ENCODE measurements at places on chromosomes 3 and 15. TPM values are rescaled to one million over a fixed set of nuclear protein-coding genes. Genes with fewer than 3 reads are reported as not detected.

DNA sequence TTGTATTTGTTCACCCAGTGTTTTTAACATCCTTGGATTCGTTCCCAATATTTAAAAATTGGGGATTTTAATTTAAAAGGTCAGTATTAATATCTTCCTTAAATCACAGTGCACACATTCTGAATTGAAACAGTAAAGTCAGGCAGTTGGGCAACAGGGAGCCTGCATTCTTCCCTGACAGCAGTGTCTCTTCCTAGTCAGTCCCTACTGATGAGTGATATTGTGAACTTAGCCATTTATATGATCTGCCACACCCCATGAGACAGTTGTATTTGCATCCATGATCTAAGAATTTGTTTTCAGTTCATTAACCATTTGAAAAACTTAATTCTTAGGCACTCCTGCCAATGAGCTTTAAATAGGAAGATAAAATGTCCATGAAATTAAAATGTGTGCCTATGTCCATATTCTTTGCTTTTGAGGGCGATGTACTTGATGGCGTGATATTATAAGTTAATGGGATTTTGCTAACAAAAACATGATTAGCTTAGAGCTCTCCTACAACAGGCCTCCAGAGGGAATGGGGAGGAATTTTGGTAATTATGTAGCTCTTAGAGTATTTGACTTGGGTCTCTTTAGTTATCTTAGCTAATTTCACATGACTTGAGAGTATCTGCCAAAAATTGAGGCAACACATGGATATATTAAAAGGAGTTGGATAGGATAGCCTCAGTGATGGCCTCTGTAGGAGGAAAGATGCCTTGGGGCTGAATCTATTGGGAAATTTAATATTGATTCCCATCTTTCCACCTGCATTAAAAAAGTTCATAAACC, 219.3 kb downstream of the PTPRG start:
- no peak for DNase-seq

GRCh38 chr3:9168241-9168741, 81.2 kb downstream of the SRGAP3 start:
- no peak for DNase-seq

DNA sequence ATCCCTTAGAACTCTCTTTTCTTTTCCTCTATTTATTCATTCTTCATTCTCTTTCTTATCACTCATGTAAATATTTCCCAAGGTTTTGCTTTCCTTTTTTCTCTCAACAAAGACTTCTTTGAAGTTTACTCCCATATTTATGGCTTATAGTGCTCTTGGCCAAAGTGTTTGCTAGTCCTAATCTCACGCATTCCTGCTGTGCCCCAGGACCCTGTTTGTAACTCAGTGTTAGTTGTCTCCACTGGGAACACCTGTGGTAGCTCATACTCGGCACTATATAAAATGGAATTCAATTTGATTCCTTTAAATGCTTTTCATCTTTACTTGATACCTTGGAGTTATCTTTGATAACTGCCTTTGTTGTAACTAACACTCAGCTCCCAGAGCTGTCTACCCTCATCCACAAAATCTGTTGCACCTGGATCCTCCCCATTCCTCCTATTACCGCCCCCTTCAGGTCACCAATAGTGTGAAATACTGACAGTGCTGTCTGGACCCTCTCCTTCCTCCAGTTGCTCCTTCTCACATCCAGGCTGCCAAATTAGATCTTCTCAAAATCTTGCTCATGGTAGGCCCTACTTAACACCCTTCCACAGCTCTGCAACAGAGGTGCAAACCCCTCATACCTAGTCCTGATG, 76.8 kb downstream of the TIGIT start:
- DNase-seq, result no peak

- no peak for DNase-seq
These were observed 5.9 kb upstream of the EBLN2 start for GRCh38 chr3:73055583-73055982.

DNA sequence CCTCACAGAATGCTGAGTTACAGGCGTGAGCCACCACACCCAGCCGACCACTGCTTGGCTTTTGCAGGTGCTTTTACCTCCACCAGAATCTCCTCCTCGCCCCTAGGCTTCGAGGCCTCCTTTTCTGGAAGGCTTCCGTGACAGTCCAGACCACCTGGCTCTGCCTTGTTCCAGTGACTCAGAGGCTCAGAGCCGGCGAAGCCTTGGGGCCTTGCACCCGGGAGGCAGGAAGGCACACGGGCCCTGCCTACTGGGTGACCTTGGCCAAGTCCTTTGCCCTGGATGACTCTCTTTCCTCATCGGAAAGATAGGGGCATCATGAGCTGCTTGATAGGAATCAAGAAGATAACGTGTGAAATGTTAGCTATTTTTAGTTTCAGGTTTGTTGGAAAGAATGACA, 31.3 kb upstream of the FURIN start:
- DNase-seq, result no peak

- DNase-seq, result no peak
These were observed 129.5 kb downstream of the ATP8B4 start for GRCh38 chr15:49989498-49989897.

The POLQ gene
- polyA plus RNA-seq, result 0.11 TPM

DNA sequence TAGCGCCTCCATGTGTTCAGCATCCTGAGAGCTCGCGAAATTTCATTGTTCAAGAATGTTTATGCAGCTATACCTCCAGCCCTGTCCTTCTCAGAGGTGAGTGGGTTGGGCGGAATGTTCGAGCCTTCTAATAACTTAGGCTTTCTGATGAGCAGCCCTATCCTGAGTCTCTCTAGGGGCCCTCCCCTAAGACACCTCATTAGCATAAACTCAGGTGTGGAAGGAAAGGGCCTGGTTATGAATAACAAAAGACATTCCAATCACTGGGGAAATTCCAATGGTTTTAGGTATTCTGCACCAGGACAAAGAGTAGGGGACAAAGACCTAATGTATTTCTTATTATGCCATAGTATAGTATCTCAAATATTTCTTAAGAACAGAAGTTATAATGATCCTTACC, 138.1 kb upstream of the PDZRN3 start:
- no peak for DNase-seq

GRCh38 chr3:90241481-90241880, 1134.1 kb downstream of the EPHA3 start:
- no peak for DNase-seq

GRCh38 chr3:50581459-50581842, 12.1 kb downstream of the HEMK1 start:
- no peak for DNase-seq

The DPPA2 gene
- not detected for polyA plus RNA-seq

DNA sequence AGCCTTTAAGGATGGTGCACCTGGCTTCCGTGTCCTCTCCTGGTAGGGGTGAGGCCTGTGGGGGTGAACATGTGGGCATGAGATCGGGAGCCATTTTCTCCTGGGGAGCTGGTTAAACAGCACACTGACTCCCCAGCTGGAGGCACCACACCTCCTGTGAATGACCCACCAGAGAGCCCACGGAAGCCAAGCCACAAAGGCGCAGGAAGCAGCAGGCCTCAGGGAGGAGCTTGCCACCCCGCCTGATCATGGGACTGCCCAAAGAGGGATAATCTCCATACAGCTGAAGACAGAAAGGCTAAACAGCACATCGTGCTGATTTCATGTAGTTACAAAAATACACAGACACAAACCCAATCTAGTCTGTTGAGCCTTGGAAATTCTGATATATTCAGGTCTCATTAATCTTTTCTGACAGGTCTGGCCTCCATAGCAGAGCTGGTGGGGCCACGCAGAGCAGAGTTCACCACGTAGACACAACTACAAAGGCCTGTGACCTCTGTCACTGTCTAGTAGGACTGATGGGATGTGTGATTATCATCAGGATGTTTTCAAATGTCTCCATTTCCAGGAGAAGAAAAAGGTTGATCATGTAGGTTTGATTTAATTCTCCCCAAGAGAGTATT, 75.2 kb downstream of the DUT start:
- DNase-seq, result no peak

- DNase-seq, result no peak
These were observed 59.3 kb downstream of the RYR3 start for GRCh38 chr15:33369941-33370622.

- DNase-seq, result no peak
These were observed 841 bp downstream of the EIF3J start for GRCh38 chr15:44537735-44538240.

DNA sequence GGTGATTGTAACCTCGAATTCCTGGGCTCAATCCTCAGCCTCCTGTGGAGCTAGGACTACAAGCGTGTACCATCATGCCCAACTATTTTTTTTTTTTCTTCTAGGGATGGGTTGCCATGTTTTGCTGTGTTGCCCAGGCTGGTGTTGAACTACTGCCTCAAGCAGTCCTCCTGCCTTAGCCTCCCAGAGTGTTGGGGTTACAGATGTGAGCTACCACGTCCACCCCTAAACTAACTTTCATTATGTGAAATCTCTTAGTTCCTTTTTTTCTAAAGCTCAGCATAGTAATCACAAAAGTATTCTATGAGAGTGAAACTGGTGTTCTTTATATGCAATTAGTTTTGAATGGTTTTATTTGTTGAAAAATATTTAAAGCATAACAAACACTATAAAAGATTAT, 92.1 kb downstream of the XRN1 start:
- DNase-seq, result no peak

The C3orf62 gene
- 3.0 TPM for polyA plus RNA-seq

The HRG gene
- polyA plus RNA-seq, result 0.46 TPM

GRCh38 chr15:51697163-51697562, 15.9 kb downstream of the SCG3 start:
- DNase-seq, result no peak

DNA sequence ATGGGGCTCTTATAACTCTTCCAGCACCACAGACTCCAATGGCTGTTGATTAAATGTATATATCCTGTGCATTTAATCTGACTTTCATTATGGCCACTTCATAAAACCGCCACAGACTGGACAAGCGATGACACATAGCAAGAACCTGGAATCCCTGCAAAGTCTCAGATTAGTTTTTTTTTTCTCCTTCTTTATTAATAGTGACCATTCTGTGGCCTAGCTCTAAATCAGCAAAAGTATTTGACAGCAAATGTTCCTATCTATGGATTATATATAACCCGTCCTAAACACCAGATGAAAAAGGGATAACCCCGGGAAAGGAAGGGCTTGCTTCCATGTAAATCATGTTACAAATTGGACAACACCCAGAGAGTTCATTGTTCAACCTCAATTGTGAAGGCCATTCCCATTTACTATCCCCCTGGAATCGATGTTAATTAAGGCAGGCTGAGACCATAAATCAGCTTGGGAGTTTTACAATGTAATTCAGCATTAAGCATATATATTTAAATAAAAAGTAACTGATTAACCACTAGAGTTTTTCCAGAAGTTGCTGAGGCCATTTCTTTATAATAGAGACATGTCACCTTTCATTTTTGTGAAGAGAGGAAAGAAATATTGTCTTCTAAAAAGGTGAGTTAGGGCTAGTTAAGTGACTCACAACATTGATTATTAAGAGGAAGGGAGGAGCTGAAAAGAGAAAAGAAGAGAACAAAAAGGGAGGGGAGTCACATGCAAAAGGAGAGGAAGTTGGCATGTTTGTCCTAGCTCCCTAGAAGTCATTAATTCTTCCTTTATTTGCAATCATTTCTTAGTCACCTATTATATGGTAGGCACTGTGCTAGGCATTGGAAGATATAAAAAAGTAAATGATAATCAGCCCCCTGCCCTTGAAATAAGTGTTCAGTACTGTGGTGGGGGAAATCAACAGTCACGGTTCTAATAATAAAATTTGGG, 26.2 kb downstream of the ALDH1A2 start:
- no peak for DNase-seq

DNA sequence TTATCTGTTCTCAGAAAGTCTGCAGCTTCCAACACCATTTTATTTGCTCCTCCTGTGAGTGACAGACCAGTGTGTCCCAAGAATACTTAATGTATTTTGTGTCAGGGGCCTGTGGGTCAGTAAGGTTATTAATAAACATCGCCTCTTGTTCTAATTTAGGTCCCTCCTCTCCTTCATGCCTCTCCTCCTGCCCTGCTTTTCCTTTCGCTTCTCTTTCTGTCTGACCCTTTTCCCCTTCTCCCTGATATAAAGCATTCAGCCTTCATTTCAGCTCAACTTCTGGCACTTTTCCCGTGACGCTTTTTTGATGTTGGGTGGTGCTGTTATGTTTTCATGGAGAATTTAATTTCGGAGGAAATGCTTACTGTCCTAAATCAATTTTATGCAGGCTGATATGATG, 29.7 kb upstream of the NR2F2 start:
- DNase-seq, result no peak

The RGMA gene
- polyA plus RNA-seq, result 13.6 TPM

The CACNA1D gene
- 1.6 TPM for polyA plus RNA-seq

- DNase-seq, result no peak
These were observed 247.3 kb upstream of the CHRM5 start for GRCh38 chr15:33720952-33721351.

DNA sequence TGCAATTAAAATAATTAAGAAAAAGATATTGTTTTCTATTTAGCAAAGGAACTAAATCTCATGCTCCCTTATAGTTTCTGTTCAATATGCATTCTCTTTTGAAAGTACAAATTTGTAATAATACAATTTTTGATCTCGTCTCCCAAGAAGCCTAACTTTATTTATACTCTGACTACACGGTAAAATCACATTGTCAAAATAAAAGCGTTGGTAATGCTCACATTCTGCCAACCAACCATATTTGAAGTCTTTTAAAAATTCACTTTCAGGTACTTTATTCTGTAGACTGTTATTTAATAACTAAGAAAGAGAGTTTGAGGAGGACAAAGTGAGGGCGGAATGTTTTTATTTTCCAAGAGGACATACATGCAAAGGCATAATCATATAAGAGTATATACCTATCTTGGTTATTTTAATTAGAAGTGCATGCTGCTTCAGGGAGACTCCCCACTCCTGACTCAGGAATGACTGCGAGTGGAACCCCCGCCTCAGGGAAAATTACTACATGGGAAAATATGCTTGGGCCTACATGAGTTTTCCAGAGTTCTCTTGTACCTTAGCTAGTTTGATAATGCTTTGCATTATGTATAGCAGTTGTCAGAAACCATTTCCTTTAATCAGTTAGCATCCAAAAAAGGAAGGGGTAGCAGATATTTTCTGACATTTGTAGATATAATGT, 19.3 kb downstream of the MBNL1 start:
- DNase-seq, result no peak

The MUC13 gene
- polyA plus RNA-seq, result not detected

DNA sequence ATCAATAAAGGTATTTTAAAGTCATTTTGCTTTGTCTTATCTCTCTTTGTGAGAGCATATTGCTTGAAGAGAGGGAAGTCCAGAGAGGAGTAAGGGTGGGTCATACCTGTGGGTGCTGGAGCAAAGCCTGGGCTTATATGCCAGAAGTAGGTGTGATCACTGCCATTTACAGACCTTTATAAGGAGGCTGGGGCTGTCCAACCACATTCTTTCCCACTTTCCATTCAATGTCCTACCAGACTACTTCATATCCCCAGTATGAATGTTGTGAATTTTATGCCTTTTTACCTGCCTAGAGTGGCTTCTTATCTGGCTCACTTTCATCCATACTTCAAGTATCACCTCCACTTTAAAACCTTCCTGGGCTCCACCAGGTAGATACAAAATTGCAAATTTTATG, 39.4 kb upstream of the ST6GAL1 start:
- DNase-seq, result no peak

- no peak for DNase-seq
These were observed 303.1 kb upstream of the CTDSPL start for GRCh38 chr3:37558580-37558979.

The SKOR1 gene
- 0.60 TPM for polyA plus RNA-seq

All from urinary bladder (tissue), 4 donors.